ENCODE measurements at places on chromosomes 12 and 14.

- DNase-seq = no peak
Measured at GRCh38 chr14:94395888-94396574, 7.6 kb upstream of the SERPINA1 start.

DNA sequence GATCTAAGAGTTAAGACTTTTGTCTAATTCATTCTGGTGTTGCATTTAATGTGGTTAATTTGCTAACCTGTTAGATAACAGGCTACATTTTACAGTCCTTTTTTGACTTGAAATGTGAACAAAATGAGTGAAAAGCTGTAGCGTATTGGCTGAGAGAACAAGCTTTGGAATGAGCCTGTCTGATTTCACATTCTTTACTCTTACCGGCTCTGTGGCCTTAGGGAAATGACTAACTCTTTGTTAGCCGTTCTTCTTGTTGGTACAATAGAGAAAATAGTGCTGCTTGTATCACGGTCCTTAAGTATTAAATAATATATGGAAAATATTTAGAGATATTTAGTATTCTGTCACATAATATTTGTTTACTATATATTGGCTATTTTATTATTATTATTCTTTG, 1.9 kb downstream of the MNAT1 start:
- DNase-seq = no peak

DNA sequence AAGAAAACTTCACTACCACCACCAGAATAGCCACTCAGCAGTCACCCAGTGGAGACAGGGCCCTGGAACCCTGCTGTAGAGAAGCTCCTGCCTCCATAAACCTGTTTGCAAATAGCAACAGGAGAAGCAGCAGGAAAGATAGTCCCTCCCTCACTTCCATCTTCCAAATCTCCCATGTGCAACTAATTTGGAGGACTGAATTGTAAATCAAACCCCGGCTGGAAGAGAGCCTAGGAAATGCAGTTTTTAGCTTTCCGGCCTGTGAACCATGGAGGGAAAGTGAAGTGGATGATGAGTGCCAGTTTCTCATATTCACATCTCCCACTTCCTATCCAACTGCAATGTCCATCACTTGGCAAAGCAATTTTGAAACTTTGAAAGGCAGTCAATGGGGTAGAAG, 167.2 kb upstream of the FRMD6 start:
- no peak for DNase-seq

- no peak for DNase-seq
Measured at GRCh38 chr12:116196752-116197718, 80.5 kb downstream of the MED13L start.

- no peak for DNase-seq
Measured at GRCh38 chr12:132392389-132393244, 63.2 kb upstream of the GALNT9 start.

DNA sequence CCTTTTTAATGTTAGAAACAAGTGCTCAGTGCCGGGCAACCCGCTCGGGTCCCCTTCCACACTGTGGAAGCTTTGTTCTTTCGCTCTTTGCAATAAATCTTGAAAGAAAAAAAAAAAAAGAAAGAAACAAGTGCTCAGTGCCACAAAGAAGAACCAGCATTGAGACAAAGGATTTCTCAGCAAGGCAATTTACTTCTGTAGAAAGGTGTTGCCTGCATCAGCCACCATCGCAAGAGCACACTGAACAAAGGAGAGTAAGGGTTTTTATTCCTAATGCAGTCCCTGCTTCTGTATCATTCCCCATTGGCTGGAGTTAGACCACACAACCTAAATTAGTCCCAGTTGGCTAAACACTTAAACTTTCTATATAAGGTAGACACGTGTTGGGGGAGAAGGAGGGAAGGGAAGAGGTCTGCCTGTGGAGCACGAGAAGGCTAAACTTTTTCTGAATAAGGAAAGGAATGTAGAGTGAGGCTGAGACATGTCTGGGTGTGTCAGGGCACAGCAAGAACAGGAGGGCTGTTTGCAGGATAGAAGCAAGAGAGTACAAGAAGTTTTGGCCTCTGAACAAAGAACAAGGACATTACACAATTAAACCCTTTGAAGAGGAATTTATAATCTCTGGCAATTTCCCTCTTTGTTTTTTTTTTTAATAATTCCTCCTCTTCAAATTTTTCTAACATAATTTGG, 21.4 kb downstream of the KLRF2 start:
- no peak for DNase-seq

DNA sequence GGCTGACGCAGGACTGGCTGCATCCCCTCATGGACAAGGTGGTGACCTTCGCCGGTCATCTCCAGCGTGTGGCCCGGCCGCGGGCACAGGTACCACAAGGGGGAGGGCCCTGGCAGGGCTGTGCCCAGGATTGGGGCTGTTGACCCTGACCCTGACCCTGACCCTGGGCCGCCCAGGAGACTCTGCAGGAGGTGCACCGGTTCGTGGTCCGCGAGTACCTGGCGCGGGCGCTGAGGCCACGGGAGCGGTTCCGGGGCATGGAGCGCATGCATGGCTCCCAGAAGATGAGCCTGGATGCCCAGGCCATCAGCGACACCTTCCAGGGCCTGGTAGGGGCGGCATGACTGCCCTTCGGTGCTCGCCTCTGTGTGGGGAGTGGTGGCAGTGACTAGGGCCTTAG, 12.9 kb downstream of the EXOC3L4 start:
- DNase-seq = no peak

- no peak for DNase-seq
Measured at GRCh38 chr14:32306549-32306948, 22.5 kb upstream of the AKAP6 start.

DNA sequence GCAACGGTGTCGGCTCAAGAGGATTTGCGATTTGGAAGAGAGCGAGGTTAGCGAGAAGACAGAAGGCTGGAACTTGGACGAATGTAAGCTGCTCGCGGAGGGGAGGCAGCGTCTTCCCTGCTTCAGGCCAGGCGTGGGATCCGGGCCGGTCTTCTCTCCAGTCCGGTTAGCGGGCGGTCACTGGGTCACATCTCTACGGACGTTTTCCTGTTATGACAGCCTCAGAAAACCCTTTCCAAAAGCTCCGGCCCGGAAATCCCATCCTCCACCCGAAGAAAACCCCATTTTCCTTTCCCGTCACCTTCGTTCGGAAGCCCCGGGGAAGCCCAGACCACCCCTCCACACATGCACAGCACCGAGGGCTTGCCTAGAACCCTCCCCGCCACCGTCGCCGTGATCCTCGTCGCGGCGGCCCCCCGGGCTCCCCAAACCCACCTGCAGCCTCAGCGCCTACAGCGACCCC, 268 bp downstream of the NDUFB1 start:
- DNase-seq = no peak

DNA sequence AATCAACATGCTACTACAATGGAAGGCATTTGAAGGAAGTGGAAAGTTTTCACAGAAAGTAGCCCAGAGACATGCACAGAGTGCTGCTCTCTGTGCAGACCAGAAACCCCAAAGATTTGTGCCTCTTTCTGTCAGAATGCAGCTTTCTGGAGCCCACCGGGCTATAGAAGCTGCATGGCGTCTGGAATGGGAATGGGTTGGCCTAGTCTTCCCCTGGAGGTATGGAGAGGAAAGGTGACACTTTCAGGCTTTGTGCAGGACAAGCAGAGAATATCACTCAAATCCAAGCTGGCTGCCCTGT, 21.3 kb upstream of the ZFP36L1 start:
- DNase-seq = no peak

DNA sequence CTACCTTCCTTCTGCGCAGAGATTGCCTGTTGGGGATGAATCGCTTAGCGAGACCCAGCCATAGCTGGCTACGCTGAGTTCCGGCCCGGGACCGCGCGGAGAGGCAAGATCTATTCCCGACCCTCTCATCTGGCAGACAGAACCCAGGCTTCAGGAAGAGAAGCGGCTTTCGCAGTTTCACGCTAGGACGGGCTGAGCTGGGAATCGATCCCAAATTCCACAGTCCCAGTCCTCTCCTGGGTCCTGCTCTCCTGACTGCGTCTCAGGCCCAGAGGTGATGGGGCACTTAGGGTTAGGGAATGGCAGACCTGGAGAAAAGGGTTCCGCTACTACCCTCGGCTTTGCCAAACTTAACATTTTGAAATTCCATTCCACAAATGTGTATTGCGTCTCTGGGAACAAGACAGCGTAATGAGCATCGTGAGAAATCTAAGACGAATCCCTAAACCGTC, 2.8 kb downstream of the PTPN21 start:
- DNase-seq = no peak

DNA sequence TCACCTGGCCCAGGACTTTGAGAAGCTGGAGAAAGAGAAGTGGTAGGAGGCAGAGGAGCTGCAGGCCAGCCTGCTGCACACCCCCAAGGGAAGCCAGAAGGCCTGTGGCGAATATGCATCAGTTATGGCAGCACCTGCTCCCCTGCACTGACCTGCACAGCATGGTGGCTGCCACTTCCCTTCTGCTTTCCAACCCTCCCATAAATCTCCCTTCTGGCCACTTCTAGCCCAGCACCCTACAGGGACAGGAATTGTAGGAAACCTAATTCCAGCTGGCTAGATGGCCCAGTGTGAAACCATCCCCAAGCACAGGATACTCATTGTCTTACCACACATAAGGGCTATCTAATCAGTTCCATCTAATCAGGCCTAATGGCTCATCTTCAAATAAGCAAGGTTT, 136.3 kb downstream of the TBX3 start:
- no peak for DNase-seq

GRCh38 chr14:89221109-89221810, 195.8 kb downstream of the FOXN3 start:
- no peak for DNase-seq

GRCh38 chr14:34997762-34998161, 15.0 kb downstream of the SRP54 start:
- DNase-seq = no peak

- DNase-seq = no peak
Measured at GRCh38 chr12:60539592-60539991, 943.8 kb downstream of the SLC16A7 start.

GRCh38 chr12:112380663-112381405, 1.4 kb downstream of the HECTD4 start:
- no peak for DNase-seq

DNA sequence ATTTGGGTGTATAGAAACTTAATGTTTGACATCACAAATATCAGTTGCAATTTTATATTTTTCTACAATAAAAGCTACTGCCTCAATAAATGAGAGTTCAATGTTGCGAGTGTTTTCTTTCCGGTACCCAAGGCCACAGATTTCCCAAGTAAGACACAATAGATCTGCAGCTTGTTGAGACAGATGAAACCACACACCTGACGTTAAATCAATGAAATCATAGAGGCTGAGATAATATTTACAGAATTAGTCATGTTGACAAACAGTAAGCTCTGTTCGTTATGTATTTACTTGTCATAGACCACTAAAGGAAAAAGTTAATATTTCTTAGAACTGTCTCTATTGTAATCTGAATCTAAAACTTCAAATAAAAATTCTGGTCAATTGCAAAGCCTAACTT, 49.2 kb upstream of the PTHLH start:
- no peak for DNase-seq

- no peak for DNase-seq
Measured at GRCh38 chr12:124259154-124260066, 35.5 kb upstream of the RFLNA start.

GRCh38 chr12:121939186-121939585, 20.8 kb downstream of the CFAP251 start:
- no peak for DNase-seq

- DNase-seq = no peak
Measured at GRCh38 chr14:19823178-19823577, 19.6 kb downstream of the OR4N2 start.

GRCh38 chr14:91170504-91171121, 56.7 kb downstream of the DGLUCY start:
- no peak for DNase-seq

- DNase-seq = peak; percentile 60
Measured at GRCh38 chr14:52553671-52554575, 1.3 kb downstream of the GPR137C start.

- DNase-seq = no peak
Measured at GRCh38 chr12:117151403-117152031, 38.8 kb downstream of the FBXO21 start.

DNA sequence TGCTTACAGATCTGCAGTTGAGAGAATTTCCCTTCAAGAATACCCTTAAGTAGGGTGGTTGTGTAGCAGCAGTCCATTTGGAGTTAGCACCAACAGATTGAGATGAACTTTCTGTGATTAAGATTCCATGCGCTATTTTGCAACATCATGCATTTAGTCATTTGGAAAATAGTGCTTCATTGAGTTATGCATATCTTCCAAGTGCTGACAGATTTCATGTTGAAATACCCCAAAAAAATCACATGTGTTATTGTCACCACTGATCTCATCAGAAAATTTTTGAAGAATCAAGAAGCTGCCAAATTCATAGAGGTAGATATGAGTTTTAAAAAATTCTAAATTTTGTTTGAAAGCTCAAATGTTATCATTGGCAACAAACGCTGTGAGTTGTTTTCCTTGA, 35.5 kb upstream of the OSBPL8 start:
- no peak for DNase-seq

DNA sequence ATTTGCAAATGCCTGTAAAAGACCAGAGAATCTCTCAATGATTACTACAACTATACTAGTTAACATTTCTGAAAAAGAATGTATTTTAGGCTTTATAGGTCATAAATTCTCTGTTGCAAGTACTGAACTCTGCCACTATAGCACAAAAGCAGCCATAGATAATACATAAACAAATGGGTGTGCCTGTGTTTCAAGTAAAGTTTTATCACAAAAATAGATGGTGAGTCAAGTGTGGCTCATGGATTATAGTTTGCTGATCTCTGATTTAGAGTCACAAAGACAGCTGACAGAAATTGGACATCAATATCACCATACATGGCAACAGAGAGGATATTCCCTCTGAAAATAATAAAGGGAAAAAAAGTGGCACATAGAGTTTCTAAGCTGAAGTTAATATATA, 68.1 kb downstream of the FSCB start:
- DNase-seq = no peak

DNA sequence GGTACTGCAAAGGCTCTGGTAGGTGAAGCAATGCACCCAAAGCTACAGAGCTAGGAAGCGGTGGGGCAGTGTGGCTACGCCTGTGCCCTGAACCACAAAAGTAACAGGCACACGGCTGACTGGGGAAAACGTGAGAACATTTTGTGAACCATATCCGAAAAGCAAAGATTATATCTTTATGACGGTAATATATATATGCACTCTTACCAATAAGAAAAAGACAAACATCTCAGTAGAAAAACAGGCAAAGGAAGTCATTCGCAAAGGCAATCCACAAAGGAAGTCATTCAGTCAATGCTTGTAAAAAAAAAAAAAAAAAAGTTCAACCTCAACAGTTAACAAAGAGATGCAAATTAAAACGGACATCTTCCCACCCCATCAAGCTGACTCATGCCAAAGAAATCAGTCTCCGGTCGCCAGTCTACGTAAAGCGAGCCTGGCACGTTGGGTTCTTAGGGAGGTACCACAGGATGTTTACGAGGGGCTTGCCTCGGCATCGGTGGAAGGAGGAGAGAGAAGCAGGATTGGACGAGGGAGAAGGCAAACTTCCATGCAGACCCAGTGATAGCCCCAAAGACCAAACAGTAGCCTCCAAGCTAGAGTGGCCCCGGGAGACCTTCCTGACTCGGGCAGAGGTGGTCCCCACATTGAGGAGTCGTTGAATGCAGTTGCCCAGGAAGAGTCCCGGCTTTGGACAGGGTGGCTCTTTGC, 39.4 kb upstream of the PPP2R5C start:
- peak; percentile 58 for DNase-seq

GRCh38 chr14:90808759-90809529, 7.3 kb downstream of the TTC7B start:
- no peak for DNase-seq

- DNase-seq = no peak
Measured at GRCh38 chr12:40158592-40159111, 52.8 kb upstream of the SLC2A13 start.
